ENCODE measurements at places on chromosomes 1 and 21.

- DNase-seq = no peak
These were observed 130.1 kb downstream of the TGFB2 start for GRCh38 chr1:218475275-218475674.

GRCh38 chr1:100387209-100387608 lies 34.9 kb downstream of the CDC14A start:
- no peak for DNase-seq

GRCh38 chr1:199463521-199464127 lies 563.9 kb upstream of the NR5A2 start:
- peak; percentile 32 for DNase-seq

GRCh38 chr1:87641996-87642395 lies 313.3 kb downstream of the LMO4 start:
- no peak for DNase-seq

DNA sequence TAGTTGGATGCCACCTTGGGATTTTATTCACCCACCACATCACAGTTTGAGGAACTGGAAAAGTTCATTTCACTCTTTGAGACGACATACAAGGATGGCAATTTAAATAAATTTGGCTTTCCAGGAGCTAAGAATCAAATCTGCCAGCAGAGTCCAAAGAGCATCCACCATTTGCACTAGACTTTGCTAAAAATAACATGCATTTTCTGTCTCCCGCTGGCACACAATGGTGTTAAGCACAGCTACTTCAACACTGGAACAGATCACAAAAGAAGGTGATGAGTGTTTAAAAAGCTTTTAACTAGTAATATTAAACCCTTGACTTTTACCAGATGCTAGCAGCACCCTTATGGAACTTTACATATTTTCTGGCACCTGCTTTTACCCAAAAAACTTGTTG lies 44.6 kb downstream of the MAEL start:
- no peak for DNase-seq

GRCh38 chr1:99700020-99700419 lies 54.1 kb downstream of the PALMD start:
- no peak for DNase-seq

- DNase-seq = peak; percentile 81
These were observed 21.5 kb downstream of the NDUFS5 start for GRCh38 chr1:39047374-39048229.

DNA sequence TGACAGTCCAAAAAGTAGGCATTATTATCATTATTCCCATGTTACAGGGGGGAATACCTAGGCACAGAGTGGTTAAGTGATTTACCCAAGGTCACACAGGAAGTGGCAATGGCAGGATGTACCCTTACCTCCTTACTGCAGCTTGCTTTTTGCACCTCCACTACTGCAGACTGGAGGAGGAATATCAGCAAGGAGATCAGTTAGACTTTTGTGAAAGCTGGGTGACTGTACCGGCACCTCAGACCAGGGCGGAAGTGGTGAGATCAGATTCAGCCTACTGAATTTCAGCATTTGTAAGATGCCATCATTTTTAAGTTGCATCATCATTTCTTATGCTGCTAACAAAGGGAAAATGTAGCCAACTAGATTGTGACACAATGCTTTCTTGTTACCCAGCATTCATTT lies 4.5 kb downstream of the ADARB1 start:
- peak; percentile 50 for DNase-seq

GRCh38 chr1:18641005-18641941 lies 10.6 kb downstream of the PAX7 start:
- DNase-seq = no peak

DNA sequence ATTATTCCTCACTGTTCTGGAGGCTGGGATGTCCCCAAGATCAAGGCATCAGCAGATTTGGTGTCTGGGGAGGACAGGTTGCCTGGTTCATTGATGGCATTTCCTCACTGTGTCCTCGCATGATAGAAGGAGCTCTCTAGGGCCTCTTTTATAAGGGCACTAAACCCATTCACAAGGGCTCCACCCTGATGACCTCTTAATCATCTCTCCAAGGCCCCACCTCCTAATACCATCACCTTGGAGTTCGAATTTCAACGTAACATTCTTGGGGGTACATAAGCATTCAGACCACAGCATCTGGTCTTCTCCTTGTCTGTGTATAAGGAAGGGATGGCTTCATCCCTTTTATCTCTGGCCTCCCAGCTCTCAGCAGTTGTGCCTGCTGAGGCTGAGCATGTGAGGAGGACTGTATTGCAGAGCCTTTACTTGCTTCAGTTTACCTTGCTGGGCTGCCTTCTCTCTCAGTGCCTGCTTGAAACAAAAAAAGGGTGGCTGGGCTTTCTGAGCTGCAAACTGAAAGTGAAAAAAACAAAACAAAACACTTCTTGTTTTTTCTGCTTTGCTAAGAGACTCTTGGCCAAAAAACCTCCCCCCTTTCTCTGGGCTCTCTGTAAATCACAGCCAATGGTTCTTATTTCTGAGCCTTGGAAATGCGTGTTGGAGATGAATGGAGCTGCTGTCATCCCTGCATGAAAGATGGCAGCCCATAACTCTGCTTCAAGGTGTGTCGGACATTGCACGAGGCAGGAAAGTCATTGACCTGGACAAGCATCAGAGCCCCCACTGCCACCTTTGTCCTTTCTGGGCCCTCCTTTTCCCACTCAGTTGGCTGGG lies 75.8 kb downstream of the RHOU start:
- no peak for DNase-seq

DNA sequence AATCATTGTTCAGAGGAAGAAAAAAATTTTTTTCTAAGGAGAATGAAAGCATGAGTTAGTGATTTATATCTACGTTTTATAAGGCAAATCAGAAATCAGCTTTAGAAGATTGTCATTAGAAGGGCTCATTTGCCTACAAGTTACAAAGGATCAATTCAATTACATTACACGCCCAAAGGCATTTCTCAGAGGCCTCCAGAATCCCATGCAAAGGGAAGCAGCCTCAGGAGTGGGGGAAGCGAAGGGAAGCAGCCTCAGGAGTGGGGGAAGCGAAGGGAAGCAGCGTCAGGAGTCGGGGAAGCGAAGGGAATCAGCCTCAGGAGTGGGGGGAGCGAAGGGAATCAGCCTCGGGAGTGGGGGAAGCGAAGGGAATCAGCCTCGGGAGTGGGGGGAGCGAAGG lies 206.2 kb downstream of the GREM2 start:
- DNase-seq = no peak

DNA sequence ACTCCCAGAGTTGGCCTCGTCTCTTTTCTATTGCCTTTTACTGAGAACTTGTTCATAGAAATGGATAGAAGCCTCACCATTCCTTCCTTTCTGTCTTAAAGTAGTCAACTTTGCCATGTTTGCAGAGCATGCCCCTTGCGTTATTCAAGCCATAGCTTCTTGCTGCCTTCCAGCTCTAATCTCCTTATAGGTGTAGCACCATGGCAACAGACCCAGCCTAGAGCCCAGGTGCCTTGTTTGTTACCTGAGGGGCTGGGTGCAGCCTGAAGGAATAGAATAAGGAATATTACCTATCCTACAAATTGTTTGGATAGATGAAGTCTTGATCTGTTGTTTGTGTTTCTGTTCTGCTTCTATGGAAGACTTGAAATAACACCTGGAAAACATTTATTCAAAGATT lies 59.9 kb downstream of the CLEC20A start:
- no peak for DNase-seq

GRCh38 chr1:154550657-154551056 lies 7.8 kb downstream of the UBE2Q1 start:
- DNase-seq = no peak

DNA sequence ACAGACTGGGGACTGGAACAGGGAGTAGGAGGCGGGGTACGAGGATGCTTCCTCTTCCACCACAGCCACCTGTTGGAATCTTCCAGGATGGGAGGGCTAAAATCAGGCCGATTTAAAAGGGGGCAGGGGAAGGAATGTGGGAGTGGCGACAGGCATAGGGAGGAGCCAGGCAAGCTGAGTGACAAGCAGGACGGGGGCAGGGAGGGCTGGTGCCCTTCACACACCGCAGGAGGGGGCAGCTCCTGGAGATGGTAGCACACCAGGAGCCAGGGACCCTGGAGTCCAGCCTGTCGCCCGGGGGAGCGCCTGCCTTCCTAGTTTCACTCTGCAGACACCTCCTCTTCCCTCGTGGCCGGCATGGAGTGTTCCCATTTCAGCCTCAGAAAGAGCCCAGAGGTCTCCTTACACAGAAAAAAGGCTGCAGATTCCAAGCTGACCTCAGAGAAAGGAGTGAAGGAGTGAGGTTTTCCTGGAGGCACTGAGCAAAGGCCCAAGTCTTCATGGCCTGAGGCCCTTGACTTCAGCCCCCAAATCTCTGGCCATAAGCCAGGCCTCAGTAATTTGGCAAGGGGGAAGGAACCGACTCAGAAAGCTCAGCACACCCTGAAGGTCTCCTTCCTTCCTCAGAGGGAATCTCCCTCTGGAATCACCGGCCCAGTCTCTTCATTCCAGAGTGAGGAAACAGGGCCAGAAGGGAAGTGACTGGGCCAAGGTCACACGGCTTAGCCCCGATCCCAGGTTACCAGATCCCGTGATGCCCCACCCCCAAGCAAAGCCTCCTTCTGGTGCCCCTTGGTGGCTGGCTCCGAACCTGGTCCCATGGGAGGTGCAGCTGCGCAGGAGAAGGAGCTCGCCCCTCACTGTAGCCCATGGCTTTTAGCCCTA lies 8.1 kb downstream of the BLACAT1 start:
- DNase-seq = no peak

GRCh38 chr1:214213136-214213535 lies 67.8 kb upstream of the SMYD2 start:
- DNase-seq = no peak

- no peak for DNase-seq
These were observed 27.8 kb upstream of the CCSAP start for GRCh38 chr1:229370601-229371021.

DNA sequence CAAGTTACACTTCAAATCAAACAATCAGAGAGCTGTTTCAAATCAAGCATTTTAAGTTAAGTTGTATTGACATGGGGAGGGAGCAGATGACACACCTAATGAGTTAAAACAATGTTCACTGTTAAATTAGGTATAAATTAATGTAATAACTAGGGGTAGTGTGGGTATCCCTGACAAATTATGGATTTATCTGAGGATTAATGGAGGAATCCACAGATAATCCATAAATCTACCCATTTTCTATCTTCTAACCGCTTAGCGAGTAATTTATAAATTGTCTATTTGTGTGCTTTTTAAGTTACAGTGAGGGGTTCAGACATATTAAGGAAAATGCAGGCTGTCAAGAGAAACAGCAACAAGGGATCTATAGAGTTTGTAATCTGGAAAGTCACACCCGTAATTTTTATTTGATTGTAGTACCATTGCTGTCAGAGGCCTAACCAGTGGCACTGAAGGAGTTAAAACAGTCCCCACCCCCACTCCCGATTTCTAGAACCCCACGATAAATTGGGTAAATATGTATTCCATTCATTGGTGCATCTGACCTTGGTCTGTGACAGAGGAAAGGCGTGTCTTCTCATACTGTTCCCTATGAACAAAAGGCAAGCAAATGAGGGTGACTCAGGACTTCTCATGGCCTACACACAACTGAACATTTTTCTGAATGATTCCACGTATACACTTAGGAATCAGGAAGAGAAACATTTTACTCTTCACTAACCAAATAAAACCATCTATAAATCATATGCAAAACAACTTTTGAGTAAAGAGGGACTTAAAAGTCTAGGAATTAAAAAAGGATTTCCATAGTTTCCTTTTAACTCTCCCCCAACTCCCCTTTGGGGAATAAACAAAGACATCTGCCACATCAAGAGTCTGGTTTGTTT lies 7.4 kb downstream of the IRF2BP2 start:
- peak; percentile 93 for DNase-seq

GRCh38 chr1:160827418-160827817 lies 31.4 kb downstream of the LY9 start:
- DNase-seq = no peak
